ENCODE measurements at places on chromosomes 6 and 20.

- no peak for DNase-seq
Measured at GRCh38 chr6:43887340-43887858, 117.4 kb downstream of the VEGFA start.

DNA sequence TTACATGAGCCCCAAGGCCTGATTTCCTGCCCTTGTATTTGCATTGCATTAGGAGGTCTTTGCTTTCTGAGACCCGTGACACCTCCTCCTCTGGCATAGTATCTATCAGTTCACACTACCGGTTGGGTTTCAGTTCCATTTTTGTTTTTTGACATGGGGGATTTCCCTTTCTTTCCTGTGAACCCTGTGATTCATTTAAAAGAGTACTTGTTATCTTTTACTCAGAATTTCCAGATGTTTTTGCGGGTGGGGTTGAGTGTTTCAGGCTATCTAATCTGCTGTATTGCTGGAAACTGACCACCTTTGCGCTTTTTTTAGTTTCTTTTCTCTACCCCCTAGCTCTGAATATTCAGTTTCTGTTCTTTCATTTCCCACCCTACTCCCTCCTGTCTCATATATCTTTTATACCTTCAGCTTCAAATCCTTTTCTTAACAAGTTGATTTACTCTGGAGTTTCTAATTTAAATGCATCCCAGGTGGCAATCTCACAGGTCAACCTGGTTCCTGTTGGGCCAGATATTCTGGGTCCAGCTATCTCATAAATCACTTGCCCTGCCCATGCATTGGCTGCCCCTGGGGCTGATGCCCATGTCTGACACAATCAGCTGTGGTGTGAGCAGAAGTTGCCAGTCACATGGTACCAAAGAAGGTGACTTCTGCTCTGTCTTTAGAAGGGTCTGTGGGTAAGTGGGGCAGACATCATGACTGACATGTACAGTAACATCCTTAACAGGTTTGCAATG is 14.3 kb upstream of the NCOA3 start:
- DNase-seq: no peak

DNA sequence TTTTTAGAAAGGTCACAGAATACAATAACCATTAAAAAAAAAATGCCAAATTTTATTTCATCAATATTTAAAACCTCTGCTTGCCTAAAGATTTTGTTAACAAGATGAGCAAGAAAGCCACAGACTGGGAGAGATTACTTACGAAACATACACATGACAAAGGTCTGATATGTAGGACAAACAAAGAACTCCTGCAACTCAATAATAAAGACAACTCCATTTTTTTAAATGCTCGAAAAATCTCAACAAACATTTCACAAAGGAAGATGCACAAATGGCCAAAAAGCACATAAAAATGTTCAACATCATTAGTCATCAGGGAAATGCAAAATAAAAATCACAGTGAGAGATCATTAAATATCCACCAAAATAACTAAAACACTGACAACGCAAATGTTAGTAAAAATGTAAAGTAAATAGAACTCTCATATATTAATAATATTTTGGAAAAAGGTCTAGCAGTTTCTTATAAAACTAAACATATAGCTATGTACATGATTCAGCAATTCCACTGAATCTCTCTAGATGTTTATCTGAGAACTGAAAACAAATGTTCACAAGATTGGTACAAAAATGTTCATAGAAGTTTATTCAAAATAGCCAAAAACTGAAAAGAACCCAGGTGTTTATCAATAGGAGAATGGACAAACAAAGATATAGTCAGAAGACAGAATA is 10.3 kb downstream of the STK38 start:
- no peak for DNase-seq

GRCh38 chr6:144160431-144161005 is 10.2 kb downstream of the STX11 start:
- DNase-seq: peak; percentile 58

DNA sequence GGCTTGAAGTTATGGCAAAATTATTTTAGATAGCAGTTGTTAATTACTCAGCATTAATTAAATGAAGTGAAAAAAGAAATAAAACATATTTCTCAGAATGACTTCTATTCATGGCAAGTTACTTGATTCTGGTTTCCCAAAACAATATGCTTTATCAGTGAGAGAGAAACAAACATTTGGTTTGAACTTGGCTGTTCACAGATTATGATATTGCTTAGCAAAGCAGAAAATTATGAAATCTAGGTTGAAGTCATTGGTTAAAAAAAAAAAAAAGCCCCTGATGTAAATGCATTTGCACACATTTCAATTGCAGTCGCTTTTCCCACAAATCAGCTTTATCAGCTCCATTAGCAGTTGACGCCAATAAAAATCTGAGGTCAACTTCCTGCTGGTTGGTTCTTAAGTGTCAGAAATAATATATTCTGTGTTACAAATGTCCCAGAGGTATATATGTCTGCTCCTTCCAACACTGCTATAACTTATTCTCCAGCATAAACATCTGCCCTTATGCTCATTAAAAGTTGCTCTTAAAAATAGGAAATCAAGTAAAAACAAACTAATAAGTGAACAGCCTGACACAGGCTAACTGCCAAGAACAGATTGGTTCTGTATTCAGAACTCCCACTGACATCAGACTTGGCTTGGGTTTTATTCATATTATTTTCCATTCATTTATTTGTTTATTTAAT is 275.4 kb downstream of the PHF3 start:
- DNase-seq: peak; percentile 86

DNA sequence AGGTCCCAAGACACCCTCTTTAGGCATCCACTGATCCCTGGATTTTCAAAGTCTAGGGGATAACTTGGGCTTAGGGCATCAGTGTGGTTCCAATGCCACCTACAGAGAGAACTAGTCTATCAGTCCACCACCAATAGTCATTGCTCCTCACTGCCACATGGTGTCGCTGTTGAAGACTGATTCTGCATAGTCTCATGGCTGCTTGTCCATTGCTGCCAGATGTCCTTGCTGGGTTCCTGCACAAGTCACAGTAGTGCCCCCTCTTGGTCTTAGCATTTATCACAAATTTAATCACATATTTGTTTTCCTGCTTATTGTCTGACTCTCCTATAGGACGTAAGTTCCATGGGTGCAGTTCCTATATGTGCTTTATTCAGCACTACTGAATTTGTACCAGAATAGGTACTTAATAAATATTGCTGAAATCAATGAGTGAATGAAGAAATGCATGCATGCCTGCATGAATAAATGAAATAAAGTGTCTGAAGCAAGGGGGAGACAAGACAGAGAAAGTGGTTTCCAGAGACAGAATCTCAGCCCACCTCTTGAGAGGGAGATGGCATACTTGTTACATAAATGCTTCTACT is 45.9 kb upstream of the RALY start:
- no peak for DNase-seq

- no peak for DNase-seq
Measured at GRCh38 chr6:127517693-127518092, 1.4 kb downstream of the MTCL3 start.

DNA sequence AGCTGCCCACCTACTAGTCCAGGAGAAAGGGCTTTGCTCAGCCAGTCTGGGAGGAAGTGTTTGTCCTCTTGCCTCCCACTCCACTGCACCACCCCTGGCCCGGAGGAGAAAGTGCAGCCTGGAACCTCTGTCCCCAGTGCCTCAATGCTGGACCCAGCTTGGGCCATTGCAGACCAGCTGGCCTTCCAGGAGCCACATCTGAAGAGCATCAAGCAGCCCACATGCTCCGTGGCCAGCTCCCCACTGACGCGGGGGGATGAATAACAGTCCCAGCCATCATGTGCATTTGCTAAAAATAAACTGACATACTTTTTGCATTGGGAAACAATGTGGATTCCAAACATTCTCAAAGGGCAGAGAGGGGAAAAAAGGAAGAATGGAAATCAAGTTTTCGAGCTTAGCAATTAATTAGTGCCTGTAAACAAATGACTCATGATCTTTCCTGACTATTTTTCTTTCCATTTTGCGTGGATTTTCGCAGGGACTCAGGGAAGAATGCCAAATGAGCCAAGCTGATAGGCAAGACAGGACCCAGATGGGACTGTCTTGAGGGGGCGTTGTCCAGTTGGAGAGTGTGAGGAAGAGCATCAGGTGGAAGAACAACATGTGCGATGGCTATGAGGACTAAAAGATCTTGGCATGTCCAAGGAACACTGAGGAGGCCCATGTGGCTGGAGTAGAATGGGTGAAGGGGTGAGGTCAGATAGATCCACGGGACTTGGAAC is 34.1 kb downstream of the CEBPB start:
- DNase-seq: peak; percentile 72

DNA sequence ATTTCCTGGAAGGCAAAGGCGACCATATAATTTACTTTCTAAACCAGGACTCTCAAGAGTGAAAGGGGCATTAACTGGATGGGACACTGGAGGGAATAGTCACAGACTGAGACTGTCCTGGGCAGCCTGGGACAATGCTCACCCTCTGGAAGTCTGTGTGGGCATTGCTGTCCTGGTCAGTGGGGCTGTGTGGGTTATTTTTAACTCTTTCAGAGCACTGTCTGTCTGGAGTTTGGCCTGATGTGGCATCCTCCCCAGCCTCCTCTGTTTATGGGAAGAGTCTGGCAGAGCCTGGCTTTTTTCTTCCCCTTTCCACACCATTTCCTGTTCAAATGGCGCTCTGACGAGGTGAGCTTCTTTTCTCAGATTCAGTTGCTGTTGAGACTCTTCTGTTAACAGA is 11.7 kb downstream of the DAAM2 start:
- DNase-seq: no peak

GRCh38 chr6:37130704-37131103 is 39.2 kb upstream of the PIM1 start:
- peak; percentile 39 for DNase-seq

GRCh38 chr6:104421650-104422049 is 438.1 kb downstream of the HACE1 start:
- DNase-seq: no peak

- no peak for DNase-seq
Measured at GRCh38 chr6:142763205-142763604, 181.8 kb downstream of the HIVEP2 start.

DNA sequence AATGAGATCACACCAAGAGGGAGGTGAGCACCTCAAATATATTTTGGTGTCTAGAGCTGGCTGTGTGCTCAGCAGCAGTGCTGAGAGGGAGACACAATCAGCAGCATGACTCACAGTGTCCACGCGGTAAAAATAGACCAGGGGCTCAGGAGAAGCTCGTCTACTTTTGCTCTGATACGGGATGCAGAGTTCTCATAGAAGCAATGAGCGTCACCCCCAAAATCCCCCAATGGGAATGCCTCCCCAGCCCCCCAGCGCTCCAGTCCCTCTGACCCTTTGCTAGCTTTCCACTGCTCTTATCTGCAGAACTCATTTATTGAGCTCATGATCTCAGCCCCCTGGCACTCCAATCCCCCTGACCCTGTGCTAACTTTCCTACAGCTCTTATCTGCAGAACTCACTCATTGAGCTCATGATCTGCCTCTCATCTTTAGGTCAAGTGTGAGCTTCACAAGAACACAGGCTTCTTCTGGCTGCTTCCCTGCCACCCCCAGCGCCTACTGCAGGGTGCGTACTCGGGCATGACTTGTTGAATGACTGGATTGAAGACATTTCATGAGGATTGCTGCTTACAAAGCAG is 34.0 kb downstream of the SYNDIG1 start:
- DNase-seq: peak; percentile 38

DNA sequence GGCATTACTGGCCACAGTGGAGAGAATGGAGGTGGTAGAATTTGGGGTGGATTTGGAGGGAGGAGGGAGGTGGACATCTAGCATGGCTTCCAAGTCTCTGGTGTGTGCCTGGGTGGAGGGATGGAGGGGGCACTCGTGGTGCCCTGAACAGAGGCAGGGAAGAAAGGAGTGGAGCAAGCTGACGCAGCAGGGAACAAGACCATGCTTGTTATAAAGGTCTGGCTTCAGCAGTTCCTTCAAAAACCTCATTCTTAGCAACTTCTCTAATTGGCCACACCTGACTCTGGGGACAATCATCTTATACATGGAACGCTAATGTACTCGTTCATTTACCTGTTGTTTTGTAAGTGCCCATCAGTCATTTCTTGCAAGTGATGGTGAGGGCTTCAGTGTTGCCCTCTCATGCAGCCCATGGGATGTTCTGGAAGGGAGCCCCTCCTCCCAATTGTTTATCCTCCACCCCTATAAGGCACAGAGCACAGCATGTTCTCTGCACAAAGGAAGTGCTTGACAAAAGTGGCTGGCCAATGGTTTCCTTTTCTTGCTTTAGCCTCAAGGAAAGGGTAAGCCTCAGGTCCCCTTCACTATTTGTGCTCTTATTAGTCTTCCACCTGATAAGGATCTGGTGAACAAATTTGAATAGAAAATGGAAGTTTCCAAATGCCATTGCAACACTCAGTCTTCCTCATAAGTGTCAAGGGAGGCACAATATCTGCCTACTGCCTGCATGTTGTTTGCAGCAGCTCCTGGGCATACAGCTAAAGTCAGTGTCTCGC is 39.3 kb downstream of the GFOD1 start:
- DNase-seq: no peak

GRCh38 chr20:16020971-16021370 is 552.3 kb downstream of the KIF16B start:
- DNase-seq: no peak

DNA sequence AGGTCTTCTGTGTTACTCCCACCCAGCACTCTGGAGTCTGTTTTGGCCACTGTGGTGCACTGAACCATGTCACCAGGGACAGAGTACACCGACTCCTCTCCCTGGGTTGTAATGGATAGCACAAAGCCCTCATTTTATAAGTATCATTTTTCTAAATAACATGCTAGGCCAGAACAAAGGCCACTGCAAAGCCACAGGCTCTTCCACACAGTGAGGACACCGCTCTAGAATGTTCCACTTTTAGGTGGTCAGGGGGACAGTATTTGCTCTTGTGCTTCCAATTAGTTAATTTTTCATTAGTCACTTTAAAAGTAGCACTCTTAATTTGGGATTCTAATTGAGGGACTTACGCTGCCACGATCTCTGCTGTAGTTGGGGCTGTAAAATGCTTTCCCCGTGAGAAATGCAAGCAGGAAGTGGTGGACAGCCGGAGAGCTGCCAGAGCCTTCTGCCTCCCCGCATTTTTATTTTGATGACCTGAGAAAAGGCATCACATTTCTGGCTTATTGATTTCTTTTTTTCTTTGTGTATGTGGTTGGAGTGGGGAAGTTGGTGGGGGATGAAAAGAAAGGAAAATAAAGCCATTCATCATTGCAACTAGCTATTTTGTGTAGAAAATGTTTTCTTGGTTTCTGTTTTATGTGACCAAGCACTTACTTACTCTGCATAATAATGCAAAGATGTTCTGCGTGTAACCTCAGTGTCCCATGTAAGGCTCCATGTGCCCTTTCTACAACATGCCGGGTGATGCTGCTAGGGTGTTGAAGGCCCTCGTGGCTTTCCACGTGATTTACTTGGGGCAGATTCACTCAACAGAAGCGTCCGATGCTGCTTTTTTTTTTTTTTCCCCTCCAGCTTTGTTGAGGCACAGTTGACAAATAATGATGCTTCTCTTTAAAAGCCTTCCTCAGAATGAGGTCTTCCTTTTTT is 195.9 kb downstream of the SASH1 start:
- DNase-seq: peak; percentile 90

- DNase-seq: no peak
Measured at GRCh38 chr6:83167726-83168278, 25.3 kb downstream of the PGM3 start.

GRCh38 chr6:159193923-159194322 is 24.7 kb downstream of the FNDC1 start:
- DNase-seq: no peak

Measured in lung (tissue), 17 donors.